SJSA1 (cell line): ENCODE measurements at places on chromosomes 11 and 22. TPM values are rescaled to one million over a fixed set of nuclear protein-coding genes. Genes with fewer than 3 reads are reported as not detected.
A peak's percentile ranks its signal among the peaks of the same experiment; 100 is the strongest.

DNA sequence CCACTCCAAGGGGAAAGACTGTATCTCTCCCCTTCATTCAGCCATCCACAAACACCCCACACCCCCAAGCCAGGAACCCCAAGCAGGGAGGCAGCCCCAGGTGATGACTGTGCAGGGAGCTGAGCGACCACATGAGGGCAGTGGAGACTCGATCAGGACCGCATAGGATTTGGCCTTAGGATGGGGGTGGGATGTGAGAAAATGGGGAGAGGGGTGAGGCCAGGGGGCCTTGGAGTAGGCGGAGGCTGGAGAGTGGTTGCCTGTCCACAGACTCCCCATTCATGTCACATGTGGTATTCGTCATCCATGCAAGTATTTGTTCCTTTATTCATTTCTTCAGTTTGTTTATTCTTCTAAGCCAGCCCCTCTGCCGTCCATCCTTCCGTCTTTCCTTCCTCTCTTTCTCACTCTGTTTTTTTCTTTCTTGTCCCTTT, 2.7 kb upstream of the RHOD start:
- peak; percentile 86 for DNase-seq

DNA sequence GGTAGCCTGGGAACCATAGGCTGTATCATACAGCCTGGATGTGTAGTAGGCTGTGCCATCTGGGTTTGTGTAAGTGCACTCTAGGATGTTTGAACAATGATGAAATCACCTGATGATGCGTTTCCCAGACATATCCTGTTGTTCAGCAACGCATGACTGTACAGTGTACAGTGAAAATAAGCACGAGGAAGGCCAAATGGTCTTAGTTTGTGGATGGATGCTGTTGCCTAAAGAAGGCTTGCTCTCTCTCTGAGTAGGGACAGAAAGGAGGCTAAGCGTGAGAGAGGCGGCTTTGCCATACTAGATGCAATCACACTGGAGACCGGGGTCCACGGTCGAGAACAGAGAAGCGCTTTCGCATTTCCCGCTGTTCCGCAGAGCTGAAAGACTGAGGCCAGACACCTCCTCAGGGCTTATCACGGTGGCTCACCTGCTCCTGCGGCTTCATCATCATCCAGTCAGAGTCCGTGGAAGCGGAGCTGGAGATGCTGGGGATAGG, 27.6 kb upstream of the APLP2 start:
- no peak for DNase-seq

The VPREB1 gene
- total RNA-seq, result not detected in 2 replicates

GRCh38 chr11:129040934-129041333, 98.3 kb upstream of the TP53AIP1 start:
- no peak for DNase-seq

The OR10G6 gene
- total RNA-seq, result not detected in 2 replicates

The VSIG10L2 gene
- not detected in 2 replicates for total RNA-seq

The LRRN4CL gene
- total RNA-seq, result 0.55 and 0.85 TPM in 2 replicates
